ENCODE measurements at places on chromosomes 4 and X.

- DNase-seq = no peak
These were observed 41.3 kb upstream of the ASMTL start for GRCh38 chrX:1493877-1494510.

DNA sequence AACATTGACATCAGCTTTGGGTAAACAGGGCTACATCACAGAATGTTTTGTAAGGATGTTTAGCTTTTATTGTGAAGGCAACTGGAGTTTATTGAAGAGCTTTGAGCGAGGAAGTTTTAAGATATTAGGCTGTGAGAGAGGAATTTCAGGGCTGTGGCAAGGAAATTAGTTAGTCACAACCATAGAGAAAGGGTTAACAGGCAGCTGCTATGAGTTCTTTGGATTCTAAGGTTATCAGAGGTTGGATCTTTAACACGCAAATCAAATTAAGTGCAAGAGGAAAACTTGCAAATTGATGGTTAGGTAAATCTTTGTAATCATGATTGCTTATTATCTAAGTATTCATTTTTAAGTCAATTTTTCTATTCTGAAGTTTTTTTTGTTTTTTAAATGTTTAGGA, 156.0 kb downstream of the UGT8 start:
- no peak for DNase-seq

DNA sequence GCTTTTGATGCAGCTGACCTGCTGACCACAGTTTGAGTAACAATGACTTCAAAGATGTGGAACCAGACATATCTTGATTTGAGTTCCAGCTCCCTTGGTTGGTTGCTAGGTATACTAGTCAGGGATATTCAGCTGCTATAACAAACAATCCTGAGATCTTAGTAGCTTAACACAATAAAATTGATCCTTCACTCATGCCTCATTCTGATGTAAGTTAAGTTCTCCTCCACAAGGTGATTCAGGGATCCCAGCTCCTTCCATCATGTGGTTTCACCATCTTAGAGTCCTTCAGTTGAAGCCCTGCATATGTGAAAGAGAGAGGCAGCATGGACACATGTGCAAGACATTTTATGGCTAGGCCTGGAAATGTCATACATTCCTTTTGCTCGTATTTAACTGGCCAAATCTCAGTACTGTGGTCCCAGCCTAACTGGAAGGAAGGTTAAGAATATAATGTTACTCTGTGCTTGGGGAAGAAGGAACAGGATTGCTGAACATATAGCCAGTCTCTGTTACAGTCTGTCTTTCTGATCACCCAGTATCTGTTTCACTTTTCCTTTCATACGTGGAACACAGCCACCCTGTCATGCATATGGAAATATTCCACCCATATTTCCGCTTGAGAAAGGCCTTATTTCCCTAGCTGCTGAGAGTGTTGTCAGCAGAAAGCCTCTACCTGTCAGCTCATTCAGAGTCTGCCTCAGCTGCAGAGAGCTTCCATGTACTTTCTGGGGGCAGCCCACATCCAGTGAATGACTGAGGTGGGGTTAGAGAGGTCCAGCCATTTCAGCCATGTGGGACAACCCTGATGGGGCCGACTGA, 7.1 kb downstream of the SMIM9 start:
- DNase-seq = no peak

GRCh38 chrX:132482632-132483031, 6.2 kb downstream of the MBNL3 start:
- DNase-seq = no peak

GRCh38 chrX:103919270-103919637, 43.2 kb upstream of the TMSB15B start:
- DNase-seq = peak; percentile 35

- no peak for DNase-seq
These were observed 199.9 kb upstream of the NEIL3 start for GRCh38 chr4:177109769-177110168.

- DNase-seq = no peak
These were observed 3.8 kb upstream of the RADX start for GRCh38 chrX:106608016-106608415.

DNA sequence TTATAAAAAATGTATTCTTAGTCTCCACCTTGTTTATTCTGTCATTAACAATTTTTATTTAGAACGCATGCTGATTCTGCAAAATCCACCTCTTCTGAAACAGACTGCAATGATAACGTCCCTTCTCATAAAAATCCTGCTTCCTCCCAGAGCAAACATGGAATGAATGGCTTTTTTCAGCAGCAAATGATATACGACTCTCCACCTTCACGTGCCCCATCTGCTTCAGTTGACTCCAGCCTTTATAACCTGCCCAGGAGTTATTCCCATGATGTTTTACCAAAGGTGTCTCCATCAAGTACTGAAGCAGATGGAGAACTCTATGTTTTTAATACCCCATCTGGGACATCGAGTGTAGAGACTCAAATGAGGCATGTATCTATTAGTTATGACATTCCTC, 75.6 kb upstream of the SMARCA5 start:
- no peak for DNase-seq

Data from T47D (cell line).